ENCODE measurements at places on chromosomes 16 and 17.

DNA sequence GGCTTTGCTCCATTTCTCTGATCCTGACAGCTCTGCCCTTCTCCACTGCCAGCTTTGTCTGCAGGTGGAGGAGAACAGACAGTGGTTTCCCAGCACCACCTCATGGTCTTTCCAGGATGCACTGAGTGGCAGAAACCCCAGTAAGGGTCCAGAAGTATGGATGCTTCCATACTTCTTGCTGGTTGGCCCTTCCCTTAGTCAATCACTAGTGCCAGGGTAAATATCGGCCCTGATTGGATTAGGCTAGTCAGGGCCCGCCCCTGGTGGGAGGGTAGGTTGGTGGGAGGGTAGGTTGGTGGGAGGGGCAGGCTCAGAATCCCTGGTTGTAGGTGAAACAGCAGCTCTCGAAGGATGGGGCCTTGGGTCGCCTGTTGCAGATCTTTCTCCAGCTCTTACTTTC is 10.2 kb downstream of the RNF213 start:
- DNase-seq = peak; percentile 37

GRCh38 chr17:80765241-80765961 is 220.8 kb downstream of the RPTOR start:
- DNase-seq = no peak

- peak; percentile 5 for DNase-seq
Observed at GRCh38 chr17:142102-142661, 4.8 kb downstream of the SCGB1C2 start.

DNA sequence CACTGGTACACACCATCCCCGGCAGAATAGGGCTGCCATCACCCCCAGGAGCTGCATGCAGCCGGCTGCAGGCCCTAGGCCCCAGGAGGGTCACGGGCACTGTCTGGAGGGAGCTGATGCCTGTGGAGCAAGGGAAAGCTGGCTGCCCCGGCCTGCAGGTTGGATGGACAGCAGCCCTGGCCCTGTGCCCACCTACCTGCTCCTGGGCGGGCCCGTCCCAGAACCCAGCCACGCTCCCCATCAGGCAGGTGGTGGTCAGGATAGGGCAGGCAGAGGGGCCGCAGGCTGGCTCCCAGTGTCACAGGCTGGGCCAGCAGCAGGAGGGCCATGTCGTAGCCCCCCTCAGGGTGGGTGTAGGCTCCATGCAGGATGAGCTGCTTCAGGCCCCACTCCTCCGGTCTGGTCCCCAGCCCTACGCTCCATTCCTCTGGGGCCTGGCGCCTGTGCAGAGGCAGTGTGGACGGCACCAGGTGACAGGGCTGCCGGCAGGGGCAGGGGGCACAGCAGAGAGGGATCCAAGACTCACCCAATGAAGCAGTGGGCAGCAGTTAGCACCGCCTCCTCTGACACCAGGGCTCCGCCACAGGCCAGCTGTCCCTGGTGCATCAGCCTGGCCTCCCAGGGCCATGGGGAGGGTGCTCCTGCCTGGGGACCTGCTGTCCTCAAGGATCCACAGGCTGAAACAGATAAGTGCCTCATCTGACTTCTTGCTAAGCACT is 4.0 kb downstream of the PRSS53 start:
- no peak for DNase-seq

DNA sequence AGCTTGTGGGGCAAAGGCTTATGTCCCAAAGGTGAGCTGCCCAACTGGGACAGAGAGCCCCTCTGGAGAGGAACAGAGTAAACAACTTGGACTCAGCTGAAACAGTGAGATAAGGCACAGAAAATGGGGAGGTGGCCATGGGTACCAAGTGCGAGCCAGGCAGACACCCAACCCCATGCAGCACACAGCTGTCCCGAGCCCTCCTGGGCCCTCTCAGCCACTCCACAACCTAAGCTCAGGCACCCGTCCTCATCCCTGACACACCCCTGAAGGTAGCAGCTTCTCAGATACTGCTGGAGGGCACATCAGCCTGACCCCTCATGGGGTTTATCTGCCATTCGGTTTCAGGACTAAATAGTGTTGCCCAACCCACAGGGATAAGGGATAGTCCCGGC is 4.8 kb upstream of the GFOD2 start:
- DNase-seq = no peak

- DNase-seq = no peak
Observed at GRCh38 chr16:74625500-74626350, 18.8 kb upstream of the GLG1 start.

GRCh38 chr16:83774066-83774465 is 33.7 kb upstream of the HSBP1 start:
- DNase-seq = no peak
